Activated CD4-positive, alpha-beta T cell treated with anti-CD3 and anti-CD28 coated beads, Interleukin-2, amount 50 U/mL, for 24 hours (primary cell): ENCODE measurements at places on chromosomes 3 and 15.

DNA sequence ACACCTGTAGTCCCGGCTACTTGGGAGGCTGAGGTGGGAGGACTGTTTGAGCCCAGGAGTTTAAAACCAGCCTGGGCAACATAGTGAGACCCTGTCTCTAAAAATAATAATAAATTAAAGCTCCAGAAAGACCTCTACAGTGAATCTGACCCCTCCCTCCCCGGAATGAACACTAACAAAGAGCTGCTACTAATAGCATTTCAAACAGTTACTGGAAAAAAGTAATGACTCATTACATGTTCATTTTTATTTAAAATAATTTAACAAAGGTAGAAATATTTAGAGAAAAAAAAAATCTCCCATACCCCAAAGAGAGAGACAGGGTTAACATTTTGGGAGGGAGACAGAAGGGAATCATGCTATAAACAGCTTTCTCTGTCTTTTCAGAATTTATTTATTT lies 2.2 kb upstream of the UBA3 start:
- DNase-seq = no peak

- DNase-seq = no peak
Observed at GRCh38 chr15:39183164-39183881, 397.6 kb upstream of the THBS1 start.

DNA sequence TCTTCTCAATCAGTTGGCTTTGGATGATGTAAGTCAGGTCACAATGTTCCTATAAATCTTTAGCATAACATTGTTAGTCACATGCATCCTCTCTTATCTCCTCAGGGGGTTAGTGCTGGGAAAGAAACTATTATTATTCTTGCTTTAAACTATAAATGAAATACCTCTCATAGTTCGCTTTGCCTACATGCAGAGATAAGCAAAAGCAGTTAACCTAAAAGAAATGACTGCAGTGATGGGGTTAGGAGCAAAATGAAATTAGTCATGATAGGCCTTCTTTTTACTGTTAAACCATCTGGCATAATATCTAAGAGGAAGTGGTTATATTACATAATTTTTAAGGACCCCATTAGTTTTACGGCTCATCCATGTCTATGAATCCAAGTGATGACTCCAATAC lies 91.7 kb upstream of the IGSF10 start:
- DNase-seq = no peak

- DNase-seq = no peak
Observed at GRCh38 chr15:37204692-37205091, 104.3 kb upstream of the MEIS2 start.

DNA sequence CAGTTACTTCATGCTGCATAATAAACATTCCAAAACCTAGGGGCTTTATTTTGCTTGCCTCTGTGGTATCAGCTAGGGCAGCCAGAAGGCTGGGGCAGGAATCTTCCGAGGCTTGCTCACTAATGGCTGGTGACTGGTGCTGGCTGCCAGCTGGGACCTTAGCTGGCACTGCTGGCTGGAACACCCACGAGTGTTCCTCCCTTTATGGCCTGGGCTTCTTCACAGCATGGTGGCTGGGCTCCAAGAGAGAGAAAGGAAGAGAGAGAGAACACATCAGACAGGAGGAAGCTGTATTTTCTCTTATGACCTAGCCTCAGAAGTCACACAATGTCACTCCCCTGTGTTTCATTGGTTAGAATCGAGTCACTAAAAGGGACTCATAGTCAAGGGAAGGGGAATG lies 23.9 kb upstream of the CDCP1 start:
- DNase-seq = no peak

GRCh38 chr3:183106635-183107034 lies 7.3 kb upstream of the MCCC1 start:
- DNase-seq = no peak

DNA sequence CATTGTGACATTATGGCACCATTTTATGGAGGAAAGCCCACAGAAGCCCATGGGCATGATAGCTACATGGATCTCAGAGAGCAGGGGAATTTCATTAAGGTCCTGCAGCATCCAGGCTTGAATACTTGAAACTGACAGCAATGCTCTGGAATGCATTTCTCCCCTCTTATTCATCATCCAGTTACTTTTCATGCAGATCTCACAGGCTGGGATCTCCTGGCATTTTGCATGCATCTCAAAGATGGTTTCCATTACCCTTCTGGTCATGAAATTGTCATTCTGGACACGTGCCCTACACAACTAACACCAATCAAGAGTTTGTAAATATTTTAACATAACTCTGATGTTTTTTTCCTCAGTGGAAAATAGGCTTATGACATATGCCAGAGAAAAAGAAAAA lies 32.4 kb downstream of the VGLL3 start:
- DNase-seq = no peak

DNA sequence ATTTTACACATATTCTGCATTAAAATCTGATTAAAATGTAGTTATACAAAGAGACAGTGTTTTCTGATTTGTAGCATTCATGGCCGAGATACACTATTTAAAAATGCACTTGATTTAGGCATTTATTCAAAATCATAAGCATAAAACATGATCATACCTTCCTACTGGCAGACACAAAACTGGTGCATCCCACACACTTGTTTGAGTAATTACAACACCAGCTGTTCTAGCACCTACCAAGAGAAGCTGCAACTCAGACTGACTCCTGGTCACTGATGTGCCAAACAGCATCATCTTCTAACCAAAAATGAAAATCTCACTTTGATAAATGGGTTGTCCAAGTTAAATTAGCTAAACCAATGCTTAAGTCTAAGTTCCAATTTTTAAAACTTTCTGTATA lies 262.7 kb upstream of the NSMCE3 start:
- DNase-seq = no peak

- DNase-seq = no peak
Observed at GRCh38 chr15:78927077-78927790, 17.6 kb downstream of the CTSH start.

DNA sequence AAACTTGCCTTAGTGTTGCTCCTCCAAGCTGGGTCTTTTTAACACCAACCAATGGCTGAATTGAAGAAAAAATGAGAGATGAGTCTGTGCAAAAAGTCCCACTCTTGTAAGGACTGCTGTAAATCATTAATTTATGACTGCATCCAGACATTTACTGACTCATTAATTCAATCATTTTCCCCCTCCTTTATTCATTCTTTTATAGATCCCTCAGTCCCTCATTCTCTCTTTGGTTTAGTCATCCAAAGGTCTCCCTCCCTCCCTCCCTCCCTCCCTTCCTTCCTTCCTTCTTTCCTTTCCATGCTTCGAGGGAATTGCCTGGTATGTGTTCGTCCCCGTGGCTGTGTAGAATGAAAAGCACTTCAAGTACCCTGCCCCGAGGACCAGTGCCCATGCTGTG lies 35.3 kb upstream of the MRPS22 start:
- no peak for DNase-seq

DNA sequence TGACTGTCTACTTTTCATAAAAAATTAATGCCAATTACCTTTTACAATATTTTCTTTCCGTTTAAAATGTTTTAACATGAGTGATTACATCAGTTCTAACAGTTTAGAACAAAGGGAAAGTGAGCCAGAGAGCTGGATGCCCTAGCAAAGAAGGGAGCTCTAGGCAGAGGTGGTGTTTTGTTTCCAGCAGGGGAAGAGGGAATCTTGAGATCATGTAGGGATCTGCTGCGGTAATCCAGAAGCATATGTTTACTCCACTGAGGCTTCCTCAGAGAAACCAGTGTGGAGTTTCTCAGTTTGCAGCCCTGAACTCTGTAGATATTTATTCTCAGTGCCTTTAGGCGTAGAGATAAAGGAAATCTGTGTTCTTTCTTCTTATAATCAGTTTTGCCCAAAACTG lies 399.3 kb downstream of the NLGN1 start:
- DNase-seq = no peak

- DNase-seq = no peak
Observed at GRCh38 chr3:137809509-137809908, 45.4 kb downstream of the SOX14 start.

- DNase-seq = no peak
Observed at GRCh38 chr15:61743345-61743909, 316.8 kb downstream of the VPS13C start.

GRCh38 chr3:12222775-12223485 lies 64.2 kb upstream of the TIMP4 start:
- DNase-seq = no peak

DNA sequence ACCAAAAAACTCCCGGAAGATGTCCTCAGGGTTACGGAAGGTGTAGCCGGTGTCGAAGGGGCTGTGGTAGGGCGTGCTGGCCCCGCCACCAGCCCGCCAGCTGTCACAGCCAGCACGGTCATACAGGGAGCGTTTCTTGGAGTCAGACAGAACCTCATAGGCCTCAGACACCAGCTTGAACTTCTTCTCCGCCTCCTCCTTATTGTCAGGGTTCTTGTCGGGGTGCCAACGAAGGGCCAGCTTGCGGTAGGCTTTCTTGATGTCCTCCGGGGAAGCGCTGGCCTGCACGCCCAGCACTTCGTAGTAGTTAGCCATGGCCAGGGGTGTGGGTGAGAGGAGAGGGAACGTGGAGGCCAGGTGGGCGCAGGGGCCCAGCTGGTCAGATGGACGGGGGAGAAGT lies 3.8 kb downstream of the DNAJB8 start:
- no peak for DNase-seq

DNA sequence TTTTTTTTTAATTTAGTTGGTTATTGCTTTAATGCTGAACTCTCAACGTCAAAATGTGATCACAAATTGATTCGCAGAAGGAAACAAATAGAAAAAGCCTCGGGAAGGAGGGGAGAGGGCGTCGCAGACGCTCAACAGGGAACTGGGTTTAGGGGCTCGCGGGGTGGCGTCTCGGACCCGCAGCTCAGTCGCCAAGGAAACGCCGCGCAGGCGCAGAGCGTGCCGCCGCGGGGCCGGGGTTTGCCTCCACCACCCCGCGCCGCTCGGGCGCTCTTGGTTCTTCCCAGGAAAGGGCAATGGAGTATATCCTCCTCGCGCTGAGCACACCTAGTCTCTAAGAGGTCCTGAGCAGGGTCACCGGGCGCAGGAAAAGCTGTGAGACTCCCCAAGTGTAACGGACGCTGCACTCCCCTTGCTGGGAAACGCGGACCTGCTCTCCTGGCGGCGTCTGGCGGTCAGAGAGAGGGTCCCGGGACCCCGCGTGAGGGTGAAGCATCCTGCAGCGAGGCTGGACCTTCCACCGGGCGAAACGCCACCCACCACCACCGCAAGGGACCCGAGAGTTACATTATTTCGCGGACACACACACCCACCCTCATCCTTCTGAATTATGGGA lies 753 bp downstream of the PLCH1 start:
- DNase-seq = peak; percentile 13

GRCh38 chr3:58502872-58503271 lies 11.0 kb downstream of the KCTD6 start:
- no peak for DNase-seq

DNA sequence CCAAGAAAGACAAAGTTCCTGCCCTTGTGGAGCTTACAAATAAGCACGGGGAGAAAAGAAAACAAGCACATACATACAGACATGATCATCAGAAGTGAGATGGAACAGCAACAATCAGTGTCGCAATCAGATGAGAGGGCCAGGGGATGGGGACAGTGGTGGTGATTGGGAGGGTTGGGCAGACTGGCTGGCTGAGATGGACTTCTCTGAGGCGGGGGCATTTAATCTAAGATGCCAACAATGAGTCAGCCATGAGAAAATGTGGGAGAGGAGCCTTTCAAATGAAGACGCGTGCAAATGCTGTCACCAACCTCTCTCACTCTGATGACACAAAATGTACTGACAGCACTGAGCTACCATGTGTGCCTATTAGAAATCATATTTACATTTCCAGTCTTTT lies 81.4 kb downstream of the NCEH1 start:
- no peak for DNase-seq

GRCh38 chr3:175355801-175356335 lies 496.7 kb downstream of the NAALADL2 start:
- DNase-seq = no peak

DNA sequence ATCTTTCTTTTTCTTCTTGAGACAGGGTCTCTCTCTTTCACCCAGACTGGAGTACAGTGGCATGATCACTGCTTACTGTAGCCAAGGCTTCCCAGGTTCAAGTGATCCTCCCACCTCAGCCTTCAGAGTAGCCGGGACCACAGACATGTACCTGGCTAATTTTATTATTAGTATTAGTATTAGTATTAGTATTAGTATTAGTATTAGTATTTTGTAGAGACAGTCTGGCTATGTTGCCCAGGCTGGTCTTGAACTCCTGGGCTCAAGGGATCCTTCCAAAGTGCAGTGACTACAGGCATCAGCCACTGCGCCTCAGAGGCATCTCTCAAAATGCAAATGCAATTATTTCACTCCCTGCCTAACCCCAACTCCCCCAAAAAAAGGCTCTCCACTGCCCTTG lies 1.7 kb downstream of the KIF7 start:
- no peak for DNase-seq

GRCh38 chr15:74328331-74329056 lies 39.0 kb downstream of the CYP11A1 start:
- no peak for DNase-seq

DNA sequence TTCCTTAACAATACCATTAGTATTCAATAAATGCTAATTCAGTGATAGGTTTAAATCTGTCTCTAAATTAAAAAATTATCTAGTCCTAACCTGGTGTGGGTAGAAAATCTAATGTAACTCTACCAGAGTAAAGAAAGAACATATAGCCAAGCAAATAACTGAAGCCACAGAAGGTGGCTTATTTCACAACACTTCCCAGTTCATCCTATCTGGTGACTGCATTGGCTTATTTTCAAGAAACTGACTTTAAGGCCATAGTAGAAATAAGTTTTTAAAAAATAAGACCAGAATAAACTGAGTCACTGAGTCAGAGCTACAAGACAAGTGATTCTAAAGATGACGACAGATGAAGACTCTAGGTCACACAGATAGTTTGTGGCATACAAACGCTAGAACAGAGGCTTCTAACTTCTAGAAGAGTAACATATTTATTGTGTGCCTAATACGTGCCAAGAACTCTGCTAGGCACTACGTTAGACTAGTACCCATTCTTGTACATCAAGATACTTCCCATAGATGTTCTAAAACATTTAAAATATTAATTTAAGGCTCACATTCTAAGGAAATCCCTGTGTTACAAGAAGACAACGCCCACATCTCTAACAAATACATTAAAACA lies 25.9 kb downstream of the TMCC1 start:
- no peak for DNase-seq

DNA sequence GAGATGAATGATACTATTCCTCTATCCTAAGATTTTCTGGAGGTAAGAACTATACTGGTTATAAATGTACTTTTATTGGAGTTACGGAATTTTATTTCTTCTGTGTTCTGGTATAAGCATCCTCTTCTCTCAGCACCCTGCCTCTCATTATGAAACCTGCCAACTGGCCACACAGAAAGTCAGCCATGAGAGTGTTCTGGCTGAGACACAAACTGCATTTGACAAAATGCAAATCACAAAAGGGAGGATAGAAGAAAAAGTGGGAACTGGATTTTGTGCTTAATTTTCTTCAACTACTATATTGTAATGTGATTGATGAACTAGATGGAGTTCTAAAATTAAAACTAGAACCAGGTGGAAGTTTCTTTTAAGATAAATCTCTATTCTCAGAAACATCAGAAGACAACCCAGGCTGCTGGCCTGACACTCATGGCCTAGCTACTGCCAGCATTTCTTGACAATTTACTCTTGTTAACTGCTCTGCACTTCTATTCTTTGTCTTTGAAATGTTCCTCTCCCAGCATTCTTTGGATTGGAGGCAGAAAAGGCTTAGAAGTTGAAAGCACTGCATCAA lies 143.1 kb downstream of the WDR76 start:
- no peak for DNase-seq
